Progenitor cell of endocrine pancreas (in vitro differentiated cells): ENCODE measurements at places on chromosomes 2 and 18.

DNA sequence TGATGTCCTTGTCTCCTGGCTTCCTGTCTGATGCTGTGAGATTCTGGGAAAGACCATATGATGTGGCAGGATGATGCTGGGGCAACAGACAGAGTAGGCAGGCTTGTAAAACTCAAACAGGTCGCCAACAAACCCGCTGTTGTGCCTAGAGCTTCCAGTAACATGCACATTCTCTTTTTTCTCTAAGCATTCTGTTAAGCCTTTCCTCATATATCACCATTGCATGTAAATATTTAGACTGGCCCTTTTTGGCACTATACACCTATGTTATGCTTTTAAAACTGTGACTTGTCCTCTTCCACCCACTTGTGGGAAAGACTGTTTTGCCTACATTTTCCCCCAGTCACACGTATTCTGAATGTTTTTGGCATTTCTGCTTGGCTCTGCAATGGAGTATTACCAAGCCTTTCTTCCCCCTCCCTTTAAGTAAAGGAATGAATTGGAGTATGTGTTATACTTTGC, 250.4 kb upstream of the TANK start:
- no peak for DNase-seq

- DNase-seq, result no peak
Measured at GRCh38 chr18:27223526-27224291, 38.6 kb upstream of the CHST9 start.

- DNase-seq, result no peak
Measured at GRCh38 chr18:59834267-59834666, 65.5 kb upstream of the PMAIP1 start.

DNA sequence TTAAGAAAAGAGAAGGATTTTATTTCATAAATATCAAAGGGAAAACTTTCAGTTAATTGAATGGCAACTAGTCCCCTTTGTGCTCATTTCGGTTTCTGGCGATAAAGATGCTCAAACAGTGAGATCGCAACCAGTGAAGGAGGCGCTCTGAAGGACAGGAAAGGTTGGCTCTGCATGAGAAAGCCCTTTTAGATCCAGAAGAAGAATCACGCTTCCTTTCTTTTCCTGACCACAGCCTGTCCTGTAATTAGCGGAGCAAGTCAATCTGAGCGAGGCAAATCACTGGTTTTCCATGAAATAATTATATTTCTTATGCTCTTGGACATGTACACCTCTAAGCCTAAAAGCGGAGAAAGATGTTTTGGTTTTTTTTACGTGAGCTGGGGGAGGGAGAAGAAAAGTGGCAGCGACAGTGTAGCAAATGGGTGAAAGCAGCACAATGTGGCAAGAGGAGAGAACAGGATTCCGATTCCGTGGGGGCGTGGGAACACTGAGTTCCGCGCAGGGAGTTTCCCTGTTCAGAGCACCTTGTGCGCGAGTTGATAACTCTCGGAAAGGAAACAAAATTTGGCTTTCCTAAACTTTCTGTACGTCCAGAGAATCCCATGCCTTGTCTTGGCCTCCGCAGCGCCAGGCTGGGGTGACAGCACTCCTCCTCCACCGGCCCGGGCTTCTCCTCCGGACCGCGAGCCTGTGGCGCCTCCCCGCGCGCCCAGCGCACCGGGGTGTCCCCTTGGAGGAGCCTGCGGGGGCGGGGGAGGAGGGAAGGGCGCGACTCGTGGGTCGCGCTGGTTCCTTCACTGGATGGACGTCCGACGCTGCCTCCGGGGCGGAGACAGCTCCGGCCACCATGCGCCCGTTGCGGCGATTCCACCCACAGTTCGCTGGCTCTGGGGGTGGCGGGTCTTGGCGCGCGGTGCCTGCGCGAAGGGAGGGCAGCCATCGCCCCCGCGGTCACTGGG, 620 bp upstream of the SLC9A2 start:
- DNase-seq, result no peak

DNA sequence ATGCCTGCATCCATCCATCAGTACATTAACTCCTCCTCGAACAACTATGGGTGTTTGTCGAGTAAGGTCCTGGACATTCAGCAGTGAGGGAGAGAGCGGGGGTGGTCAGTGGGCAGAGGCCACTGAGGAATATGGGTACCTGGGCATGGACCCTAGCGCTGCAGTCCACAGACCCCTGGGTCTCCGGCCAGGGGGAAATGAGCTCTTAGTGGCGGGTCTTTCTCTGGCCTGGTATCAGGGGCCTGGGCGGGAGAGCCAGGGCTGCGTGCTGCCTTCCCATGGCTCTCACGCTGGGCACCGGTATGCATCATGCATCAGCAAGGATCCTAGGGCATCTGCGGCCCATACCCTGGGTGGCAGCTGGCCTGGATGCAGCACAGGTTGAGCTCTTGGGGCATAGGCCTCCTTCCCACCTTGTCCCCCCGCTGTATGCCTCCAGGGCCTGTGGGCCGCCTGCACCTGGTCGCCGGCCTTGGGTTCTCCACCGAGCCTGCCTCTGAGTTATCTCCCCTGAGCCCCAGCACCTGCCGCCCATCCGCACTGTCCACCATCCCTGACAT, 1.3 kb upstream of the MOCOS start:
- DNase-seq, result no peak

DNA sequence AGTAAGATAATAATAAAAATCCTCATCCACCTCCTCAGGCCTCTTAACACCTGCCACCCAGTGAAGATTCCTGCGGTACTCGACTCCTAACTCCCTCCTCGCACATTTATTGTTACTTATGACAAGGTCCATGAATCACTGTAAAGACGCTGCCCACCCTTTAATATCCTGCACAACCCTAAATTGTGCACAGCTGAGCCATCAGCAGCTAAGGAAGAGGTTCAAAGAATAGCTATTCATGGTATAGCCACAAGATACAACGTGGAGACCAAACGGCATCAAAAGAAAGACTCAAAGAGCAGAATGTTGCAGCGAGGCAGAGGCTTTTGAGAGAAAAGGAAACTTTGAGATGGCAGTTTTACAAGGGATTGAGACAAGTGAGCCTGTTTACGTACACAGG, 266.3 kb downstream of the SATB2 start:
- DNase-seq, result no peak

DNA sequence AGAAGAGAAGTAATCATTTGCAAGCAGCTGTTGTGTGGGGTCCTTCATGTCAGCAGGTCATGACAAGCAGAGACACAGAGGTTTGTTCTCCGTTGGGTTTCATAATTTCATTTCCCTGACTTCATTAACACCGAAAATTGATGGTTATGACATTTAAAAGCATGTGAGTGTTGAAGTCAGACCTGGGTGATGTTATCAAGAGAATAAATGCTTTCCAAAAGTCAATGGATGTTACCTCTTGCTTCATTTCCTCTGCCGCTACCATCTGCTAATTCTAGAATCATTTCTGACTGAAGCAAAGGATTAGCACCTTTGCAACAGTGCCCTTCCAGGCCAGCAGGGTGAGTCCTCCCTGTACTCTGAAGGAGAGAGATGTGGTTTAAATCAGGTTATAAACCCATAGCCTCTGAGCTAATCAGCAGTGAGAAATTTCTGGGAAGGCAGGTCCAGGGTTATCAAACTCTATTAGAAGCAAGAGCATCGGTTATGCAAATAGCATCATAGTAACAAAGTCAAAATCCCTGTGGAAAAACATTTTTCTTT, 446.2 kb downstream of the PIK3C3 start:
- DNase-seq, result no peak

- DNase-seq, result no peak
Measured at GRCh38 chr2:45912109-45912508, 260.6 kb downstream of the PRKCE start.

DNA sequence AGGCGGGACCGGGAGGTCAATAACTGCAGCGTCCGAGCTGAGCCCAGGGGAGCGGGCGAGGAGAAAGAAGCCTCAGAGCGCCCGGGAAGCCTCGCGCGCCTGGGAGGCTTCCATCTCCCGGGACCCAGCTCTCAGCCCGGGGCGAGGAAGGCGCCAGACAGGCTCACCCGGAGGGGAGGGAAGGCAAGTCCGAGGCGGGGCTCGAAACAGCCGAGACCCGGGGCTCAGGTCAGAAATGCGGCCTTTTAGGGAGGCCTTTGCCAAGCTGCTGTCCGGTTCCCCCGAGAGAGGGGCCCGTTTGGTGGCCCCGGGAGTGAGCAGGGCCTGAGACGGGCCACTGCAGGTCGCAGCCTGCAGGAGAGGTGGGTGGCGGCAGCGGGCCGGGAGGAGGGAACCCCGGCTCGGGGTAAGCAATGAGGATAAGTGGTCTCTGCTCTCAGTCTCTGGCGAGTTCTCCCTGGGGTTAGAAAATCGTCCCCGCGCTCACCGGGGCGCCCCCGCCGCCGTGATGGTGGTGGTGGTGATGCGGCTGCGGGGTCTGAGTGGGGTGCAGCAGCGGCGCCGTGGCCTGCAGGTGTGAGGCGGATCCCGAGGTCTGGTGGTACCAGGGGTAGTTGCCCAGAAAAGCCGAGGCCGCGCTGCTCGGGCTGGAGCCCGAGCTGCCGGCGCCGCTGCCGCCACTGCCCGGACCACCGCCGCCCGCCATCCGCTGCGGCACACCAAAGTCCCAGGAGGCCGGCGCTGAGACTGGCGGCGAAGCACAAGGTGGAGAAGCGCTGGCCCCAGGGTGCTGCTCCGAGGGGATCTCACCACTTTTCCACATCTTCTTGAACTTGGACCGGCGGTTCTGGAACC, 2.4 kb downstream of the DLX2 start:
- DNase-seq, result no peak

DNA sequence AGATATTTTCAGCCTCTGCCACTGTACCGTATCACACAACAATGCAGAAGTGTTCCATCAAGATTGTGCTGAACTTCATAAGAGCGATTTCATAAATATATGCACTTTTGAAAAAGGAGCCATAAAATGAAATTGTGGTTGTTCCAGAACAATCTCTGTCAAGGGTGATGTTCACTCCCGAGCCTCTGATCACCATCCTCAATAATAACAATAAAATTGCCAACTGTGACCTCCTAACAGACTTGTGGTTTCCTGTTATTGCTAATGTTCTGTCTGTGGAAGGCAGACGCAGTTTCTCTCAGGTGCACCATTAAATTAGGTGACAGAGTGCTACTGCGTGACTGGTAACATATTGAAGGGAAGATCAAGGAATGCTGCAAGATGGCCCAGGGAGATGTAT, 383.7 kb downstream of the SOCS6 start:
- no peak for DNase-seq

DNA sequence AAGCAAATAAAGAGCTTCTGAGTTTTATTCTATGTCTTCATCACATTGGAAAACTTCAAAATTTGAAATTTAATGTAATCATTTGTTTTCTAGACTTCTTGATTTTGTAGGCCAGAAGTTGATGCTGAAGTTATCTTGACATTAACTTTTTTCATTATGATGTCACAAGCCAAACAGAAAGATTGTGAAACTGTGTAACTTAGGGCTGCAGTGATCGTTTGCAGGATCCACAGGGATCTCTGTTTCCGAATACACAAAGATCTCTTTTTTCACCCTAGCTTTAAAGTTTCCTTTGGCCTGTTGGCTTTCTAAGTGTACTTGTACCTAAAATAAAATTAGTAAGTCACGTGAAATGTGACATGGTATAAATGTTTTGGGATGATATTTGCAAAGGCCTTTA, 594.9 kb upstream of the CDH2 start:
- no peak for DNase-seq

- DNase-seq, result no peak
Measured at GRCh38 chr2:26295511-26295910, 50.4 kb upstream of the SELENOI start.

DNA sequence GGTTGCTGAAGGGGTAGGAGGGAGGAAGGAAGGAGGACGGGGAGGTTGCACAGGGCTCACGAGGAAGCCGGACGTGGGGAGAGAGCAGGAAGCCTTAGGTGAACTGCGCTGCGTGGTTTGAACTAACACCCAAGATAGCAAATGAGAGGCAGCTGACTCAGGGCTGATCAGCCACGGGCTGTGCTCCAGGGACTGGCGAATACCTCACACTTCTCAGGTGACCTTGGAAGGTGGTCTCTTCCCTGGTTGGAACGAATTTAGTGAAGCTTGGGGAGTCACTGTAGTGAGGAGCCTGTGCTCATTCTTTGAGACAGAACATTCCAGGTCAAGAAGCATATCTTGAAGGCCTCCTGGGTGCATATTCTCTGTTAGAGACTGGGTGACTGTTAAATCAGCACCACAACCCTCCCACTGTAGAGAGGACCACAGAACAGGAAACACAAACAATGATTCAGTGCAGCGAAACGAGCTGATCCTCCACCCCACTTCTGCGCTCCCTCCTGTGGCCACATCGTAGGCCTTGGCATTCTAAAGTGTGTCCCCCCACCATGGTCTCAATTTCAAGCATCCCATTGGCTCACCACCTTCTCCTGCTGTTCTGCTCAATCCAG, 33.8 kb downstream of the TOGARAM2 start:
- no peak for DNase-seq

DNA sequence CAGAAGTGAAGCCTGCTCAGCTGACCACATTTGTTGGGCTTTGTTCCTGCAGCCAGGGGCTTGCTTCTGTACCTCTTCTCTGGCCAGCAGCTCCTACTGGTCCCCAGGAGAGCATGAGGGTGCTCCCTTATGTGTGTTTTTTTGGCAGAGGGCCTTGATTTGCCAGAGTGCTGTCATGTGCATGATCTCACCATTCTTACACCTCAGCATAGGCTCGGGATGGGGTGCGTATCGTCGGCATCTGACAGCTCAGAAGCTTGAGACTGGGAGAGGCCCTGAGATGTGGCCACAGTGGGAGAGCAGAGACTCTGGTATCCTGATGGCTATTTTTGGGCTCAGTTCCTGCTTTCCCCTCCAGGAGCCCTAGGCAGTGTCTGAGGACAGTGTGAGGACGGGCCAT, 71.2 kb downstream of the CELF4 start:
- DNase-seq, result no peak

DNA sequence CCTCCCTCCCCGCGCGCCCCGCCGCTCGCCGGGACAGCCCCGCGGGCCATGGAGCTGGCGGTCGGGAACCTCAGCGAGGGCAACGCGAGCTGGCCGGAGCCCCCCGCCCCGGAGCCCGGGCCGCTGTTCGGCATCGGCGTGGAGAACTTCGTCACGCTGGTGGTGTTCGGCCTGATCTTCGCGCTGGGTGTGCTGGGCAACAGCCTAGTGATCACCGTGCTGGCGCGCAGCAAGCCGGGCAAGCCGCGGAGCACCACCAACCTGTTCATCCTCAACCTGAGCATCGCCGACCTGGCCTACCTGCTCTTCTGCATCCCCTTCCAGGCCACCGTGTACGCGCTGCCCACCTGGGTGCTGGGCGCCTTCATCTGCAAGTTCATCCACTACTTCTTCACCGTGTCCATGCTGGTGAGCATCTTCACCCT, 865 bp downstream of the GALR1 start:
- DNase-seq, result no peak

- no peak for DNase-seq
Measured at GRCh38 chr18:76579301-76579695, 84.3 kb upstream of the ZNF516 start.

DNA sequence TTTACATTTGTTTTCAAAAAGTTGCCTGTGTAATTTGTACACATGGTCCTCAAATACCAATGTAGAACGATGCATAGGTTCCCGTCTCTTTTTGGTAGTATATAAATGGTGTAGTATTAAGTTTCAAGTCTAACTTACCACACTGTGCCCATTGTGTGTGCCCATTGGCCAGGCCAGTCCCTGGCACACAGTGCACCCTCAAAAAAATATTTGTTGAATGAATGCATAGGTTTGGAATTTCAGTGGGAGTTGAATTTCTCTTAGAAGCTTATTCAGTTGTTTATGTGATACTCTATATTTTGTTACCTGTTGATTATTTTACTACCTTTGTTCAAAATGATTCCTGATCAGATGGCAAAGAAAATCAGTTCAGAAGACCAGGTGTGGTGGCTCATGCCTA, 30.1 kb downstream of the IDH1 start:
- no peak for DNase-seq

- DNase-seq, result no peak
Measured at GRCh38 chr2:227374158-227374557, 4.9 kb downstream of the TM4SF20 start.
